ENCODE measurements at places on chromosomes 13 and 19.

DNA sequence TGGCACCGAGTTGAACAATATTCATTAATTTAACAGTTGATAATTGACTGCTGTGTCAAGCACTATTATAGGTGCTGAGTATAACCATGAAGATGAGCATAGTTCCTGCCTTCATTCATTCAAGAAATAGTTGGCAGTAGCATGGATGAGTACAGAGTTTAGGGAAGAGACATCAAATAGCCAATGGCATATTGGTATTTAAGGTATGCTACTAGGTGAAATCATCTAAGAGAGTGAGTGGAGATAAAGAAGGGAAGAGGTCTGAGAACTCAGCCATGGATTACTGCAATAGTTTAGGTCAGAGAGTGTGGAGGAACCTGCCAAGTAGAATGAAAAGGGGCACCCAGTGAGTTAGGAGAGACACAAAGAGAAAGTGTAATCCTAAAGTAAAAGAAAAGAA is 4.9 kb upstream of the HTR2A start:
- no peak for DNase-seq

GRCh38 chr19:16001481-16002312 is 52.9 kb downstream of the OR10H4 start:
- DNase-seq, result peak; percentile 15

- DNase-seq, result no peak
These were observed 26.9 kb upstream of the CYP2A7 start for GRCh38 chr19:40908976-40909375.

DNA sequence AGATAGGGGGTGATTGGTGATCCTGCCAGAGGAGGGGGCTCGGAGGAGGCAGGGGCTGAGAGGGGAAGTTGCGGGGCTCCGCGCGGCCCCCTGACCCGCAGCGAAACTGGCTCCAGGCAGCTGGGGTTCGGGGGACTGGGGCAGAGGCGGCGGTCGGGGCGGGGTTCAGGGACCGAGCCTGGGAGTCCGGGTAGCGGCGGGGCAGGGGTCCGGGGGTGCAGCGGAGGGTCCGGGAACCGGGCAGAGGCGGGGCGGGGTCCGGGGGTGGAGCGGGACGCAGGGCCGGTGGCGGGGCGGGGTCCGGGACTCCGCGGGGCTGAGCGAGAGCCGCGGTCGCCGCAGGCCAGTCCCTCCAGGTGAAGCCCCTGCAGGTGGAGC is 1.2 kb downstream of the MADCAM1 start:
- no peak for DNase-seq

DNA sequence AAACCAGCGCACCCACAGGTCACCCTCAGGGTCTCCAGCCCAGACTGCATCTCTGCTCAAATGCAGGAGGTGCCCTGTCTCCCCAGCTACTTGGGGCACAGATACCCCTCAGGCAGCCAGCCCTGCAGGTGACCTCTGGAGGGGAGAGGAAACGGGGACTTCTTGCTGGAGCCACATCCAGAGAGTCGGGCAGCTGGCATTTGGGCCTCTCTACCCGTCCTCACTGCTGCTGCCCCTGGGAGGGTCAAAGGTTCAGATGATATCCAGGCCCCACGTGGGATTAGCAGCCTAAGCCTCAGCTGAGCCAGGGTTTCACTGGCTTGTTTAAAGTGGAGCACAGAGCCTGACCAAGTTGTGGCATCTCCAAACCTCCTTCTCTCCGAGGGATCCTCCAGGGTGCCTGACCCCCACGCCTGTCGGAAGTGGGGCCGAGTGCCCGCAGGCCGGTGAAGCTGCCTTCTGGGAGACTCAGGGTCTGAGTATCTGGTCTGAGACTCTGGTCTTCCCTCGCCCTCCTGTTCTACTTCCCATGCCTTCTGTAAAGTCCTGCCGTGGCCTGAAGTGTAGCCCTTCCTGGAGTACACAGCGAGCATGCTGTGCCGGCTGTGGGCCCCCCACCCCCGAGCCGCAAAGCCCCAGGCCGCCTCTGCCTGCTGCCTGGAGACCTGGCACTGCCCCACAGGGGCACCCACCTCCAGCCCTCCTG is 2.1 kb downstream of the RASA3 start:
- no peak for DNase-seq

- DNase-seq, result no peak
These were observed at the start of gene TNNI3 for GRCh38 chr19:55157064-55157908. Gene TNNI3, minus strand, starts transcription at chr19:55157732. Its CDS starts 143 bp downstream, at chr19:55157589.

DNA sequence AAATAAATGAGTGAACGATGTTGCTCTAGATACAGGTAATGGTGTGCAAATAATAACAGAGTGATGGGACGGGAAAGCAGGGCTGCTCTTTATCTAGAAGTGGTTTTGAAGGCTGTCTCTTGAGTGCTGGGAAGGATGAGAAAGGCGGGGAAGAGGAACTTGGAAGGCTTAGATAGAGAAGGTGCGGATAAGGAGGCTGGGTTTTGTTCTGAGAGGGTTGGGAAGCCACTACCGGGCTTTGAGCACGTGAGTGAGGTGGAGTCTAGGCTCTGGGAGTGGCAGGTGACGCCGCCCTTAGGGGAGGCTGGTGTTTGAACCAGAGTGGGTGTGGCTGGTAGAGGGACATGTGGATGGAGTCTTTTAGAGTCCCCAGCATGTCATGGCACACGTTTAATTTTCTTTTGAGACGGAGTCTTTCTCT is 811 bp downstream of the ARMC6 start:
- DNase-seq, result peak; percentile 56

- DNase-seq, result no peak
These were observed 891.7 kb upstream of the MIR17HG start for GRCh38 chr13:90455823-90456222.

DNA sequence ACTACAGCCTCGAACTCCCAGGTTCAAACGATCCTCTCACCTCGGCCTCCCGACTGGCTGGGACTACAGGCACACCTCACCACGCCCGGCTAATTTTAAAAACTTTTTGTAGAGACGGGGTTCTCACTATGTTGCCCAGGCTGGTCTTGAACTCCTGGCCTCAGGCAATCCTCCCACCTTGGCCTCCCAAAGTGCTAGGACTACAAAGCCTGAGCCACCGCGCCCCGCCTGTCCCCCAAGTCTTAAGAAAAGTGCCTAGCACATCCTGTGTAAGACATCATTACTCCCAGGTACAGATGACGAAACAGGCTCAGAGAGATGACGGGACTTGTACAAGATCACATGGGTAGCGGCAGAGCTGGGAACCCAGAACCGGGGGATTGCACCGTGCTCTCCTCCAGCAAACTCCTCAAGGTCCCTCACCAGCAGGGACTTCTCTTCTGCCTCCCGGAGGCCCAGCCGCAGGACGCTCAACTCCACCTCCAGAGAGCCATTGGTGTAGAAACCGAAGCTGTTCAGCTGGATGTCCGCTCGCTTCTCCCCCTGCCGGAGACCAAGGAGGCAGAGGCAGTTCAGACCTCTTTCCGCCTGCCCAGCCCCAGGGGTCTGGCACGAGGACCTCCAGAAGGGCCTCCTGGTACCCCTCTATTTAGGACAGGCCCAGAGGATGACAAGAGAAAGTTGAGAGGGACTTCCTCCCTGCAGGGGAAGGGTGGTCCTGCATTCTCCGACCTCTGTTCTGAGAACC is 1.0 kb downstream of the GPR108 start:
- peak; percentile 63 for DNase-seq

GRCh38 chr13:47081850-47082249 is 185.0 kb upstream of the HTR2A start:
- DNase-seq, result no peak

DNA sequence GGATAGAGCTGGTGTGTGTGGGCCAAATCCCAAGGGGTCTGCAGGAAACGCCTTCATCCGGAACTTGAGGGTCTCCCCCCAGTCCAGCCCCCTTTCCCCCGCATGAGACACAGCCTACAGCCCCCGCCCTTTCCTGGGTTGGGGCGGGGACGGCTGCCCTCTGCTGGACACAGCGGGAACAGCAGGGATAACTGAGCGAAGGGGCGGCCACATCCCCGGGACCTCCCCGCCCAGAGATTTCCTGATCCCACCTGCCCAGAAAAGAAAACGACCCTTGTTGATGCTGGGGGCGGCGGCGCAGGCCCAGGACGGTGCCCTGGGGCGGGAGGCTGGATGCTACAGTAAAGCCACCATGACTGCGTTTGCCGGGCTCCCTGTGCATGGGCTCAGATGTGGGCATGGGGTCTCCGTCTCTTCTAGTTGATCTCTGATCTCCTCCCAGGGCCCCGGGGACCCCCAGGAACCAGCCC is 14.2 kb downstream of the ONECUT3 start:
- DNase-seq, result peak; percentile 4

Data from stimulated activated CD8-positive, alpha-beta memory T cell treated with anti-CD3 and anti-CD28 coated beads, Interleukin-7, amount 100 ng/mL, for 4 hours (primary cell).